ENCODE measurements at places on chromosomes 7 and 10.

DNA sequence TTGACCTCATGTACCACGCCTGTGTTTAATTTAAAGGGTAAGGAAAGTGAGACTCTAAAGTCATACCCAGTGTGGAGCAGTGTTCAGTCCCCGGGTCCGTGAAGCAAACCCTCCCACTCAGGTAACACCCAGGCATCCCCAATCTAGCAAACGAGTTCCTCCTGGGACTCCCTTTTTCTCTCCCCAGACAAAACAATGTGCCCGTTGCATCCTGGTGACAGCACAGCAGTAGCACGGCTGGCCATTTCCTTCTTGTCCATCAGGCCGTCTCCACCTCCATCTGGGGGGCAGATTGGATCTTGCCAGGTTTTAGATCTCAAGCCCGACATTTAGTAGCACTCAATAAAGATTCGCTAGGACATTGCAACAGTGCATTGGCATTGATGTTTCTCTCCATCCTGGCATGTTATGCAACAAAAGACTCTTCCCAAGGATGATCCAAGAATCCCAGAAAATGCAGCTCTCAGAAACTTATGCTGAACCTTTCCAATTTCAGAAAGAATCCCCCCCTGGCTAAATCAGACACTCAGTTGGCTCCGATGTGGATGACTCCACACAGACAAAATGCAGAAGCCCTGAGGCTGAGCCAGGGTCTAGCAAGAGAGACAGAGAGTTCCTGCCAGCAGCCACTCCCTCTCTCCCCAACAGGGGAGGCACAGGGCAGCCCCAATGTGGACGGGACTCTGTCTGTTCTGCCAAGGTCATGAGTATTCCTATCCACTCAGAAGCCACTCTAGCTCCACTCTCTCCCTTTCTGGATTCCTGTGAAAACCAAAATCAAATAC is 274.5 kb upstream of the MGMT start:
- no peak for DNase-seq

DNA sequence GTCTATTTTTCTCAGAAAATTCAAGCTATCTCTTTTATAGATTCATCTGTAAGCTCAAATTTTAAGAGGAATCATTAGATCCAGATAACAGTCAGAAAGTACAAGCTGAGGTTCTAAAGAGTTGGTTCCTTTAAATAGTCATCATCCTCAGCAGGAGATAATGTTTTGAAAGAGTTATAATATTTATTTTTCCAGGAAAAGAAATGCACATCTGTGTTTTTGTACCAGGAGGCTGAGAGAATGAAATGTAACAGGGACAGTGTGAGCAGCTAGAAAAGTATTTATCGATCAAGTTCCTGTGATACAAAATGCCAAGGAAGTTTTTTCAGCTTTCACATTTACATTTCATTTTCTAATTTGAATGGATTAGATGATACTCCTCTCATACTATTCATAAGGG is 120.2 kb upstream of the LRRTM3 start:
- DNase-seq, result no peak

DNA sequence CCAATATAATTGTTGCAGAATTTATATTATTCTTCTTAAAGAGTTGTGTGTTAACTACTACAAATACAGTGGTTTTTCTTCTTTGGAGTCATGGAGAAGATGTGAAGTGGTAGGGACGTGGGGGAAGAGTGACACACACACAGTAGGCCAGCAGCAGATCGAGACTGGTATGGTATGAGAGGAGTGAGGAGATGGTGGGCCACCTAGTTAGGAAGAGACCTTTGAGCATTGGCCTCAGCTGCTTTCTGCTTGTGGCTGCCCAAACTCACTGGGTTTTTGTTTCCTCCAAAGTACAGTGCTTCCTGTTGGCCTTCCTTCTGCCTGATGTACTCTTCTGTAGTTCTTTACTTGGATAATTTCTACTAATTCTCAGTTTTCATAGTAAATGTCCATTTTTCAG is 14.6 kb downstream of the VCL start:
- no peak for DNase-seq

- peak; percentile 84 for DNase-seq
These were observed 61.8 kb downstream of the SND1 start for GRCh38 chr7:127713758-127714157.

DNA sequence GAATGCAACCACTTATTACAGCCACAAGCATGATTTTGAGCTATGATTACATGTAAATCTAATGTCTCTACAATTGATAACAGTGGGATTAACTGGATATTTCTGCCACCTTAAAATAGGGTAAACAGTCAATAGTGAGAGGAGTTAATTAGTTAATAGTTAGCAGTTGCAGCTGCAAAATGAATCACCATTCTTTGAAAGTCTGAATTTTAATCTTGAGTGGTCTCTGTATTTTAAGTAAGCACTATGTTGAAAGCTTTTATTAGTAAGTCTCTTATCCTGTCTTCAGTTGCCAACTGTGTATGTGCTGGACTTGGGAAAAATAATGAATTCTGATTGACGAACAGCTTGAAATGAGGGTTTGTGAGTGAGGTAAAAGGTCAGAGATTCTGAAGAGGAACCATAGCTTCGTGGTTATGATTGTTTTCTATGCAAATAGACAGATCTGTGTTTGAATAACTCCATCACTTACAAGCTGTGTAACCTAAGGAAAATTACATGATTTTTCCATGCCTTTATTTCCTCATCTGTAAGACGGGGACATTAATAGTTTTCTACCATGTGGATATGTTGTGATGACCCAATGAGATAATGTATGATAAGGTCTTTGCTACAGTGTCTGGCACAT is 75.2 kb downstream of the RNLS start:
- no peak for DNase-seq

DNA sequence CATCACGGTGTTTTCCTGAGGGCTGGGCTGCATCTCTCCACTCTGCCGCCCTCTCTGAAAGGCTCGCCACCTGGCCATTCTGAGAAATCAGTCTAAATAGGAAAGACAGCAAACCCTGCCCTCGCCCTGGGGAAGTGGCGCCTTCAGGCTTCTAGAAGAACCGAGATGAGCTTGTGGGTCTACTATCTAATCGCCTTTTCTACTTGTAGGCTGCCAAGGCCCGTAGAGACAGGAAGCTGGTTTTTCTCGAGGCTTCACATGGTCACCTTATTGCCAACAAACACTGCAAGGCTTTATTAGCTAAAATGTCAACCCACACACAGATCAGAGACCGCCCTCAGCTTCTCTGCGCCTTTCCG is 21.4 kb downstream of the LAT2 start:
- no peak for DNase-seq

GRCh38 chr7:116706668-116707126 is 34.7 kb downstream of the MET start:
- DNase-seq, result no peak

- DNase-seq, result no peak
These were observed 199.5 kb downstream of the SKAP2 start for GRCh38 chr7:26664735-26665416.

- no peak for DNase-seq
These were observed 147.8 kb upstream of the AUTS2 start for GRCh38 chr7:69450456-69450855.

GRCh38 chr10:103892181-103892580 is 25.8 kb downstream of the STN1 start:
- no peak for DNase-seq

DNA sequence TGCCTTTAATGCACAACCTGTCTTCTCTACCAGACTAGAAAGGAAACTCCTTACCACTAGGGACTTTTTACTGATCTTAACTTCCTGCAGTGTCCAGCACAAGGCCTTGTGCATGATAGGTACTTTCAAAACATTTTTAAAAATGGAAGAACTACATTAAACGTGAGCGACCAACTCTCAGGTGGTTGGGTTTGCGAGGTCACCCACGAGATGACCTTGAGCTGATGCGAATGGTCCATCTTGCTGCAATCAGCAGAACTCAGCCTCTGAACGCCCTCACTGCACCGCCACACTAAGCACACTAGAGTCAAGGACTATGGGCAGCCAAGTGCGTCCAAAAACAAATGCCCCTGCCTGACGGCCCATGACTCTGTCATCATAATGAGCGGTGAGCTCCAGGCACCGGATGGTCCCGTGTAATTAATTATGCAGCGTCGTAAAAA is 34.9 kb upstream of the PTF1A start:
- no peak for DNase-seq

- peak; percentile 61 for DNase-seq
These were observed 744 bp downstream of the PPRC1 start for GRCh38 chr10:102133373-102134195.

DNA sequence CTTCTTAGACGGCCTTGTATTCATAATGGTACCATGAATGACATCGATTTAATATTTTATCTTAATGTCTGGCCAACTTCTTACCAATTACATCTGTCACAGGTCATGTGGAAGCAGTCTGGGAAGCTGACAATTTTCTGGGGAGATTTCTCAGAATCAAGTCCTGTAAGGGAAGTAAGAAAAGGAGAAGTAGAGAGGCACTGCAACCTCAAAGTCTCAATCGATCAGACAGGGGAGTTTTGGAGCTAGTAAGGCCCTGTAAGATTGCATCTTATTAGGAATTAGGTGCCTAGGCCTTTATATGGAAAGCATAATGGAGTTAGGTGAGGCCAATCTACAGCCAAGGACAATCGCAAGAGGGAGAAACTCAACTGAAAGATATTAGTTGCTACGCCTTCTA is 694.6 kb upstream of the SORCS1 start:
- DNase-seq, result no peak

GRCh38 chr7:33677556-33677955 is 227.8 kb upstream of the BMPER start:
- no peak for DNase-seq

- peak; percentile 0 for DNase-seq
These were observed 107.4 kb downstream of the LHPP start for GRCh38 chr10:124568848-124569622.

- no peak for DNase-seq
These were observed 278.1 kb upstream of the SP4 start for GRCh38 chr7:21149809-21150208.

- DNase-seq, result no peak
These were observed 14.4 kb downstream of the HERPUD2 start for GRCh38 chr7:35680403-35681013.

DNA sequence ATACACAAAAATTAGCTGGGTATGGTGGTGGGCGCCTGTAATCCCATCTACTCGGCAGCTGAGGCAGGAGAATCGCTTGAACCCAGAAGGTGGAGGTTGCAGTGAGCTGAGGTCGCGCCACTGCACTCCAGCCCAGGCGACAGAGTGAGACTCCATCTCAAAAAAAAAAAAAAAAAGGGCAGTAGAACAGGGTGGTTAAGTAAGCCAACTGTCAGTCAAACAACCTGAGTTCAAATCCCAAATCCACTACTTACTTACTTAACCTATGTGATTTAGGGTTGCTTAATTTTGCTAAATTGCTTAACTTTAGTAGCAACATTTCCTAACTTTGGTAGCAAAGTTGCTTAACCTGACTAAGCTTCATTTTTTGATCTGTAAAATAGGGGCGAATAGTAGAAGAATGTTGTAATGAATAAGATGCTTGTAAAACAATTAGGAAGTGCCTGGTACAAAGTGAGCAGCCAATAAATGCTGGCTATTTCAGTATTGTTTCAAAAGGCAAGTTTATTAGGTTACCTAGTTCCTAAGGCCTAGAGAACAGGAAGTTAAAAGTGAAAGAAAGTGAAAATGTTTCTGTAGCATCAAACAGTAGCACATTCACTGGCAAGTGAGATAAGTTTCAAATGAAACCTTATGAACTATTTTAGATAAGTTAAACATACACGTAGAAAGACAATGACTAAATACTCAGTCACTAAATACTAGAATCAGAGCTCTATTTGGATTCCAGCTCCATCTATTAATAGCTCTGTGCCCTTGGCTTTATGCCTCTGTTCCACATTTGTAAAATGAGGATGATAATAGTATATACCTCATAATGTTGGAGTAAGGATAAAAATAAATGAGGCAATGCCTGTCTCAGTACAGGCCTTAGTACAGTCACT is 64.3 kb downstream of the HOXA1 start:
- no peak for DNase-seq

GRCh38 chr7:65972976-65973375 is 9.0 kb downstream of the GUSB start:
- no peak for DNase-seq

GRCh38 chr10:23341004-23341403 is 3.6 kb downstream of the C10orf67 start:
- no peak for DNase-seq

DNA sequence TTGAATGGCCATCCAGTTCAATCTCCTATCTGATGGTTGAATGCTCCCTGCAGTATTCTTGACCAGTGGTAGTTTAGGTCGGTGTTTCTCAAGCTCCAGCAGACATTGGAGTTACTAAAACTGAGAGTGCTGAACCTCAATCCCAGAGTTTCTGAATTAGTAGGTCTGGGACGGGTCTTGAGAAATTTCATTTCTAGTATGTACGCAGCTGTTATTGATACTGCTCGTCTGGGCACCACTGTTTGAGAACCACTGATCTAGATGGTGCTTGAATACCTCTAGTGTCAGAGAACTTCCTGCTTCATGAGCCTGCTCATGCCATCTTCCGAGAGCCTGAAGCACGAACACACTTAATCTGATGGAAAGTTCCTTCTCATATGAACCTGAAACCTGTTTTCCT is 99.4 kb upstream of the CREB5 start:
- DNase-seq, result no peak

DNA sequence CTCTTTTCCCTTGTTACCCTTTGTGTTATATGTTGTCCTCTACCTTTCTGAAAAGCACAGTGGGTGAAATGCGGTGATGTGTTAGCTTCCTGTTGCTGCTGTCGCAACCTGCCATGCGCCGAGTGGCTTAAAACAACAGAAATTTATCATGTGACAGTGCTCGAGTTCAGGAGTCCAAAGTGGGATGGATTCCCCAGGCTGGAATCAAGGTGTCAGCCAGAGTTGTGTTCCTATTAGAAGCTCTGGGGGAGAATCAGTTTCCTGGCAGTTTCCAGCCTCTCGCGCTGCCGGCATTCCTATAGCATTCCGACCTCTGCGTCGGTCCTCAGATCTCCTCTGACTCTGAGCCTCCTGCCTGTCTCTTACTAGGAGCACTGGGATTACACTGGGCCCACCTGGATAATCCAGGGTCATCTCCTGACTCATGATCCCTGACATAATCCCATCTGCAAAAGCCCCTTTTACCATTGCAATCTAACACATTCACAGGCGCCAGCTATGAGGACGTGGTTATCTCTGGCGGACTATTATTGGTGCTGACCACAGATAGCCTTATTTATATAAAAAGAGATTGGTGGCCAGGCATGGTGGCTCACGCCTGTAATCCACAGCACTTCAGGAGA is 207.5 kb downstream of the CUX1 start:
- DNase-seq, result no peak

GRCh38 chr7:24406053-24406788 is 122.2 kb downstream of the NPY start:
- peak; percentile 16 for DNase-seq

DNA sequence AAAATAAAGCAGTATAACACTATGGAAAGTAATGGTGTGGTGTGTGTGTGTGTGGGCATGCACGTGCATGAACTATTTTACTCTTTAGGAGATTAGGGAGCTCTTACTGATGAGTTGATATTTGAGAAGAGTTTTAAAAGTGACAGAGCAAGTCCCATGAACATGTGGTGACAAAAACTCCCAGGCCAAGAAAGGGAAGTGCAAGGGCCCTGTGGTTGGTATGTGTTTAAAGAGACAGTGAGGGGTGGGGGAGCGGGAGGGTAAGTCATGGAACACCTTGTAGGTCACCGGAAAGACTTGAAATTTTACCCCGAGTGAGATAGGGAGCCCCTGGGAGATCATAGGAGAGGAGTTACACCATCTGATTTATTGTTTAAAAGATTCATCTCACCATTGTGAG is 63.3 kb downstream of the AKR1B1 start:
- no peak for DNase-seq

GRCh38 chr10:118952493-118953295 is 76.8 kb upstream of the NANOS1 start:
- peak; percentile 45 for DNase-seq
